ENCODE measurements at places on chromosomes 7 and 10.

DNA sequence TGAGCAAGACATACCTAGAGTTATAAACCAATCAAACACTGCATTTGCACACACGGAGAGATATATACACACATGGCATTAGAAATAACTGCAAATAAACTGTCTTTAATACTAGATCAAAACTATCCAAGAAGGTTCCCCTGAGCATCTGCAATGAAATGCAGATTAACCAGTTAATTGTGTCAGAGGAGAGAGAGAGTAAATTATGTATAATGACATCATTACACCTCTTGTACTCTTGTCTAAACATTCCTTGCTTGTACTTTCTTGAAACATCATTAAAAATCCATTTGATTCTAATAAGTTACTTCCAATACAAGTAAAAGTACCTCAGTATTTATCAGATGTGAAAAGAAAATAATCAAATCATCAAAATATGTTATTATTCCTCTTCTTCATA is 932 bp downstream of the ANKRD22 start:
- DNase-seq: no peak

- DNase-seq: no peak
These were observed 45.5 kb upstream of the SLC29A4 start for GRCh38 chr7:5237286-5237685.

DNA sequence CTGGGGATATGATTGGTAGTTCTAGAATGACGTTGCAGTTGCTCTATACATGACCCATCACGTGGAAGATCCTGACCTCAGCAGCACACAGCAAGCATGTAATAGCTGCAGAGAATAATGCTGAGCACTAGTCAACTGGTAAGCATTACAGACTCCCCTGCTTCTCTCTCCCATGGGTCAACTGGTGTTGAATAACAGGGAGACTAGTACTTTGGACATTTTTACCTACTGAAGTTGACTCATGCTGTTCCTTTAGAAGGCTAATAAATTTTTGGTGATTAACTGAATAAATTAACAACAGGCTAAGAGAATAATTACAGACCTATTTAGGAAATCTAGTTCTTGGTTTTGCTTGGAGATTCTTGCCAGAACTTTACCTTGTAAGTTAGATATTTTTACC is 234.1 kb downstream of the AUTS2 start:
- no peak for DNase-seq

DNA sequence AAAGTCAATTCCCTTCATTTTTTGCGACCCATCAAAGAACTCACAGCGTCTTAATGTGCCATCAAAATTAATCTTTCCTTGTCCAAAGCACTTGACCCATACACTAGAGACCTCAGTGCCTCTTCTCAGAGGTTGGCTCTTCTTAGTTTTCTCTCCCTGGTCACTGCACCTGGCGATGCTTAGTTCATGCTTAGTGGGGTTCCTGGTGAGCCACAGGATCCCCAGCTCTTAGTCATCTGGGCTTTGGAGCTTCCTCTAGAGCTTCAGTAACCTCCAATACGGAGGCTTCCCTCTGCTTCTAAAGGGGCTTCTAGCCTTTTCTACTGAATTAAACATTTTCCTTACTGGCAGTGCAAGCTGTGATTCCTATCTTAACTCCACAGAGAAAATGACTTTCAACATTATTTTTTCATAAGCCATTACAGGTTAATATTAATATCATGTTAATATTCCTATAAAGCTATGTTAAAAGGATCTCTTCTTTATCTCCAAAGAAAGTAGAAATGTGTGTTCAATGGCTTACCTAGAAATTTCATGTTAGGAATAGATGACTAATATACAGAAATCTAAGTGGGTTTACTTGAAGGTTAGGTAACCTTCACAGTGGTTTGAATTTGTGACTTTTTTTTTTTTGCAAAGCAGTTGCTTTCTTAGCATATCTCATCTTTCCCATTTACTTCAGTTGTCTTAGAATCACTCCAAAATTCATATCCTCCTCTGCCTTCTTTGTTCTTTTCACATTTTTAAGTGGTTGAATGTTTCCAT is 295.2 kb downstream of the CAMK1D start:
- DNase-seq: no peak

DNA sequence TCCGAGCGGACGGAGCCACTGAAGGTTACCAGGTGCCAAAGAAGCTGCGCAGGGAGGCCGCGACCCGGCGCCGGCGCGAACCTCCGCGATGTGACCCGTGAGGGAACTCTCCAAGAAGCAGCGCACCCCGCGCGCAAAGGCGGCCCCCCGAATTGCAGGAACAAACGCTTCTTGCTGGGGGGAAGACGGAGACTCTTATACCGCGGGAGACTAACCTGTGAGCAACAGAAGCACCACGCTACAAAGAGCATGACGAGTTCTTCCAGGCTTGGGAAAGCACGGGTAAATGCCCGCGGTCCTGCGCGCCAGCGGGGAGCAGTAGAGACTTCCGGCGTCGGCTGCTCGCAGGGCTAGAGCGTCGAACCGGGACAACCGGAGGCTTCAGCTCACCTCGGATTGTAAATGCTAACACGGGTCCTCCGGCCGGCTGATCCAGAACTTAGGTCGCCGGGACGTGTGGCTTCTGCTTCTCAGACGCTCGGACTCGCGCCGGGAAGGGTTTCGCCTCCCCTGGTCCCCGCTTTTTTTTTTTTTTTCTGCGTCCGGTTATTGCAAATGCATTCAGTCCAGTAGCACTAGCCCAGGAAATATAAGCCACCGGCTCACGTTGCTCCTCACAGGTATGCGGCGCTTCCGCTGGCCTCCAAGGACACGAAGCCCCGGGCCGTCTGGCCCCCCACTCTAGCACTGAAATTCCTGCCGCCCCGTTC is at the start of gene COA1:
TSS of gene COA1 (minus strand) at position 310 of the 710 bp plus-strand sequence. CDS start 80,909 bp downstream, outside the sequence.
- peak; percentile 86 for DNase-seq

GRCh38 chr10:75651417-75651816 is 220.0 kb downstream of the LRMDA start:
- DNase-seq: no peak

DNA sequence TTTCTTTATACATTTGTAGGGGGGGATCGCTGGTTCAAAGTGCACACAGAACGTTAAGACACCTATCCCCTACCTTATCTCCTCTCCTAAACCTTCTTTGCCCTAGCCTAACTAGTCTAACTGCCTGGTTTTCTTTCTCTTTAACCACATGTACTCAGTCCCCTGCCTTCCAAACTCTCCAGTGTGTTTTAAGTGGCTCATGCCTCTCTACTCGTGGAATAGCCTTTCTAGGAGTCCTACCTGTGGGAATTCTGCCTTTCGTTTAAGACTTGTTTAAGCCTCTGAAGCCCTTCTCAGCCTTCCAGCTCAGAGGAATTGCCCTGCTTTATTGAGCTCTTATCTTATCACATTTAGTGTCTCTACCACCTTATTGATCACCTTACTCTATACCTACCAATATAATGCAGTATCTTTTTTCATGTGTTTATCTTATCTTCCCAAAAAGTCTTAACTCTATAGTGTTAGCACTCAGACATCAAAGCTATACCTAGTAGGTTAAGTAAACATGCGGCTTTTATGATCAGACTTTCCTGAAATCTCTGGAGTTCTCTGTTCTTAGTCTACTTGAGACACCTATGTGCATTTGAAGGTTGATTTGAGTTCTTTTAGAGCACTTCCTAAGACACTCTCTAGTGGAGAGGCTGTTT is 50.7 kb downstream of the ARID5B start:
- no peak for DNase-seq

All from HAP-1 (cell line).